ENCODE measurements at places on chromosomes 1 and 21.

- no peak for DNase-seq
These were observed 14.2 kb downstream of the THRAP3 start for GRCh38 chr1:36238433-36238832.

DNA sequence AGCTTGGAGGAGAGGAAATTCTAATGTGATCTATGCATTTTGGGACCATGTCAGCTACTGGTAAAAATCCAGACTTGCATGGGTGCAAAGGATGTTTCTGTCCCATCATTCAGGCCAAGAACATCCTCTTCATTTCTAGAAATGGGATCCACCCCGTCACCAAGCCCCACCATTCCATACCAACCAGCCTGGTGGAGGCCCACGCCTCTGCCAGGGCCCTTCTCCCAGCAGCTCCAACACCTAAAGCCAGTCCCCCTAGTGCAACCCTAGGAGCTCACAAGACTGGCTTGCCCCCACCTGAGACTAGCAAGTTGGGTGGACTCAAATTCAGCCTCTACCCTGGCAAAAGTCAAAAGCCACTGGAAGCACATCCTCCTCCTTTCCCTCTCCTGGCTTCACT, 1.9 kb downstream of the ARHGEF11 start:
- DNase-seq: no peak

GRCh38 chr1:219871427-219872057, 56.8 kb downstream of the SLC30A10 start:
- no peak for DNase-seq

DNA sequence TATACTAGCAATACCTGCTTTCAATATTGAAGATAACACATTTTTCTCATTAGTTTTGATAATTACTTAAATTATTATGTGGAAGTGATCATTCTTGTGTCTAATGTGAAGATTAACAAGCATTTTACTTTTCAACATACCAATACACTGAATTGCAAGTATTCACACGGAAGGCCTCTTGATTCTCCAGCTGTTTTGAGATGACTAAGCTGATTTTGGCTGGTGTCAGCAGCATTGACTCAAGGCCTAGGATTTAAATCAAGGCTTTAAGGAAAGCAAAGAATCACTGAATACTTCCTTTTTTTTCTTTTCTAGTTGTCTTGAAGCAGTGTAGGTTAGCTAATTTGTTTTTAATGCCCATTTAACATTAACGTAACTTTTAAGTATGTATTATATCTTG, 373.7 kb downstream of the SRGAP2C start:
- no peak for DNase-seq

- no peak for DNase-seq
These were observed 131.5 kb upstream of the LMO4 start for GRCh38 chr1:87197156-87197555.

DNA sequence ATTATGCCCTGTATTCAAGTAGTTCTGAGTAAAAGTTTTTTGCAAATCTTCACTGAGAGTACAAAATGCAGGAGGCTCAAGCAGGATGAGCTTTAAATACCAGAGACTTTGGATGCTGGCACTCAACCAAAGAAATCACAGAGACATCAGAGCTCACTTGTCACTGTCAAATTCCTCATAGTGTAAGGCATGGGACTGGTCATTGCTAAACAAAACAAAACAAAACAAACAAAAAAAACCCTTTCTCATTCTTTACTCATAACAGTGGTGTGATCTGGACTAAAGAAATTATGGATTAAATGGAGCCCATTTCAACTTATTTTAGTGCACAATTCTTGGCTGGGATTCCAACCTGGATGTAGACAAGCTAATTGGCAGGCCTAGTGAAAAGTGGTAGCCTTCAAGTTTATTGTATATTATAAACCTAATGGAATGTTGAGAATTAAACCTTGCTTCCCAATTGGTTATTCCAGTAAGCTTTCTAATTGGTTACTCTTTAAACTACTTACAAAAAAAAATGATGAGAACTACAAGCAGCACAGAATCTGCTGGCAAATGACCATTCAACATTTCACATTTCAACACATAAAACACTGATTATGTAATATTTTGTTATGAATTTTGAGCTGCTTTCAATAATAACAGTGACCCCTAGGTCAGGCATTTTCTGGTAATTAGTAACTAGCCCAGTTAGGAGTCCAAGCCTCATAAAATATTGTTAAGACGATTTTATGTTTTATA, 30.6 kb upstream of the NEK7 start:
- no peak for DNase-seq

- DNase-seq: no peak
These were observed 33.9 kb upstream of the BRINP3 start for GRCh38 chr1:190511554-190511953.

- no peak for DNase-seq
These were observed 1.4 kb upstream of the CACNA1S start for GRCh38 chr1:201113451-201114244.

GRCh38 chr1:176073524-176074157, 133.4 kb downstream of the COP1 start:
- peak; percentile 28 for DNase-seq

DNA sequence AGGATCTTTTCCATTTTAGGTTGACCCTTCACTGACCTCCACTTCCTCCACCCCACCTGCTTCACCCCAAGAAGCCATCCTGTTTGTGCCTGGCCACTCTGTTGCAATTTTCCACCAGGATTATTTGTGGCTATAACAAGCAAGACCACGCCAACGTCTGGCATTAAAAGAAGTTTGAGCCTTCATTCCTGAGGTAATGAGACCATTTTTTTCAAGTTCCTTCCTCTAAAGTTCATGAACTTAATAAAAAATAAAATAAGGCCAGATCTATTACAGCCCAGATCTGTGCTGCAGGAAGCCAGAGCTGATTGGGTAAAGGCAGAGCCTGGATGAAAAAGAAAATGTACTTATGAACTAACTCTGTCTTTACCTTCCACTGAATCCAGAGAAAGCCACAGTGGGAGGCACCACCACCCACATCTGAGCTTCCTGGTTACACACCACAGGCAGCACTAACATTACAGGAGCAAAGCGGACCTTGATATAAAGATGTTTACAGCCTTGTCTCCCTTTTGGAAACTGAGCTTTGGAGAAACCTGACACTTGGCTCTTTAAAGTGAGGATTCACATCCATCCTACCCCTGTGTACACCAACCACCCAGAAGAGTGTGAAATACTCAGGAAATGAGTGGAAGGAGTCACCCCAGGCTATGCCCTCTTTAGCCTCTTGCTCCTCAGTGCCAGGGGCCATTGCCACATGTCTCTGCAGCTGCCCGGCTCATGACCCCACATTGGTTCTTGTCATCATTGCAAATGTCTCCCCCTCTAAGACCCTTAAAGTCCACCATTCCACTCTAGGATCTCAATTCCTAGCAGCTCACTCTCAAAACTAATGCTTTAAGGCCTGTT, 293.6 kb downstream of the PLPP3 start:
- no peak for DNase-seq

- no peak for DNase-seq
These were observed 62.3 kb upstream of the RUNX1 start for GRCh38 chr21:35111321-35111930.

DNA sequence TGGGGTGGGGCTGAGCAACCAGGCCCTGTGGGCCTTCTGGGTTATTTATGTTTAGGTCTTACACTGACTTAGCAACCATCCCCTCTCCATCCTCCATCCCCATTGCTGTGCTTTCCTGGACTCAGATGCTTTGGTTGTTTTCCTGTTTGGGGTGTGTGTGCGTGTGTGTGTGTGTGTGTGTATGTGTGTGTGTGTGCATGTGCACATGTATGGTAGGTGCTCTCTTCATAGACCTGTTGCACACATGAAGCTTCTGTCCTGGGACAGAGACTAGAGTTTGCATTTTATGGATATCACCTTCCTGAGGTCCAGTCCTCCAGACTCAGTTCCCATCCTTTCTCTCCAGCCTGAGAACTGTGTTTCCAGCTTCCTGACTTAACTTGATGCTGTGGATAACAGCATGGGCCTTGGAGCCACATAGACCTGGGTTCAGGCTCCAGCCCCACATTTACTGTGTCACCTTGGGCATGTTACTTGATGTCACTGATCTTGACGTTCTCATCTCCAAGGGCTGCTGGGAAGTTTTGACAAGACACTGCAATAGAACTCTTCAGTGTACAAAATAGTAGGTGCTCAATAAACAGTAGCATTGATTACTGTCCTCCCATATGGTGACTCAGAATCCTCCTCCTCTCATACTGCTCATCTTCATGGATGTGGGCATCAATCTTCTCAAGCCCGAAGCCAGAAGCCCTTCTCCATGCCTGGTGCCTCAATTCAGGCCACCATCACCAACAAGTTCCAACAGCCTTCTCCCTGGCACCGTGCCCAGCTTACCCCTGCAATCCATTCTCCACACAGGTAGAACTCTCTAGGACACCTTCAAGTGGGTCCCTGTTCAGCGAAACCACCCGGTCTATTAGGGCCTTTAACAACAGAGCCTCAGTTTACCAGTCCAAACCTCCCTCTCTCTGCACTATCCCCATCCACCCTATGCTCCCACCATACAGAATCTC, 181.8 kb upstream of the EDN2 start:
- DNase-seq: no peak

DNA sequence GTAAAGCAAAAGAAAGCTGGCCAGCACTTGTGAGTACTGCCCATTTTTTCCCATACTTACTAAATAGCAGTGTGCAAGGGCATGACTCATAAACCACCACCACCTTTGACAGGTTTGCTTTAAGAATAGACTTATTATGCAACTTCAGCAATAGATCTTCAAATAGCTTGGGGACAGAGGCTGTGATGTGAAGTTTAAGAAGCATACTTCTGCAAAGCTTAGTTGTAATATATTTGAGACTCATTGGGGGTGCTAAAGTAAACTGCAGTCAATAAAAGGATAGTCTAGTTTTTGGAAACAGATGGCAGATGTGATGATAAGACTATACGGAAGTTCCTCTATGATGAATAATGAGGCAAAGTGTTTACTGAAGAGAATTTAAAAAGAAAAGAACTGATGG, 210.0 kb downstream of the PLA2G4A start:
- DNase-seq: no peak

- DNase-seq: no peak
These were observed 43.2 kb downstream of the UTP25 start for GRCh38 chr1:209871006-209871405.

DNA sequence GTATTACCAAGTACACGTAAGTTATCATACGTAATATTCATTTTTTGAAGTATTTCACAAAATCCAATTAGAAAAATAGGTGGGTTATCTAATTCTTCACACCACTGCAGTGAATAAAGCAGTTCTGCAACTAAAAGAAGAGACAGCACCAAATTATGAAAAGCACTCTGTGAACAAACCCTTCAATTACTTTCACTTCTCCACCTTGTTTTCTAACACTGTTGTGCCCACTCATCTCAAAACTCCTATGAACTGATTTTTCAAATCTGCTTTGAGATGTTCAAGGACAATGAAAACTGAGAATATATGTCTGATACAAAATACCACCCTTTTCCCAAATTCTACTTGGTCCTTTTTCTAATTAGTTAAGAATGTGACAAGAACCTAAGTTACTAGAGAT, 39.4 kb downstream of the LTN1 start:
- no peak for DNase-seq

DNA sequence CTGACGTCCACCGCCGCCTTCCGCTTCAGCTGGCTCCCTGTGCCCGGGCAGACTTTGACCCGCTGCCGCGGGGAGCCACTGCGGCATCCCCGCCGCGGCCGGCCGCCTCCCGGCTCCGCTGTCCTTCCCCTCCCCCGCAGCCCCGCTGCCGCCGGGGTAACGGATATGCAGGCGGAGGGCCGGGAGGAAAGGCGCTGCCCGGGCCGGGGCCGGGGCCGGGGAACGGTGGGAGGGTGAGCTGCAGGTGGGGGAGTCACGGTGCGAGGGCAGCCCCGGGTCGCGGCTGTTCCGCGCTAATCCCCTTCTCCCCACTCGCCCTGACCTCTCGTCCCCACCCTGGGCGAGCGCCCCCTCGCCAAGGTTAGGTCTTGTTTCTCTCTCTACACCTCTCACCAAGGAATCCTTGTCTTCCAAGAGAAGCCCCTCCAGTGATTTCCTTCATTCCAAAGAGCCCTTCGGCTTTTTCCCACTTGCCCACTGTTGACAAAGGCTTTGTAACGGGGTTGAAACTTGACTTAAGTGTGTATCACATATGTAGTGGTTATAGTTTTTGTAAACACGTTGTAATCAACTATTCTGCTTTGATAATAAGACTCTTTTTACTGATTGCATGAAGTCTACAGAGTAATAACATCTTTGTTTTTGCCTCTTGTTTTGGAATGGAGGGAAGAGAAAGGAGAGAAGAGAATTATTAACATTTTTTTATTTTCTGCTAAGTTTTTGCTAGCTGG, 669 bp downstream of the XPR1 start:
- DNase-seq: peak; percentile 45

DNA sequence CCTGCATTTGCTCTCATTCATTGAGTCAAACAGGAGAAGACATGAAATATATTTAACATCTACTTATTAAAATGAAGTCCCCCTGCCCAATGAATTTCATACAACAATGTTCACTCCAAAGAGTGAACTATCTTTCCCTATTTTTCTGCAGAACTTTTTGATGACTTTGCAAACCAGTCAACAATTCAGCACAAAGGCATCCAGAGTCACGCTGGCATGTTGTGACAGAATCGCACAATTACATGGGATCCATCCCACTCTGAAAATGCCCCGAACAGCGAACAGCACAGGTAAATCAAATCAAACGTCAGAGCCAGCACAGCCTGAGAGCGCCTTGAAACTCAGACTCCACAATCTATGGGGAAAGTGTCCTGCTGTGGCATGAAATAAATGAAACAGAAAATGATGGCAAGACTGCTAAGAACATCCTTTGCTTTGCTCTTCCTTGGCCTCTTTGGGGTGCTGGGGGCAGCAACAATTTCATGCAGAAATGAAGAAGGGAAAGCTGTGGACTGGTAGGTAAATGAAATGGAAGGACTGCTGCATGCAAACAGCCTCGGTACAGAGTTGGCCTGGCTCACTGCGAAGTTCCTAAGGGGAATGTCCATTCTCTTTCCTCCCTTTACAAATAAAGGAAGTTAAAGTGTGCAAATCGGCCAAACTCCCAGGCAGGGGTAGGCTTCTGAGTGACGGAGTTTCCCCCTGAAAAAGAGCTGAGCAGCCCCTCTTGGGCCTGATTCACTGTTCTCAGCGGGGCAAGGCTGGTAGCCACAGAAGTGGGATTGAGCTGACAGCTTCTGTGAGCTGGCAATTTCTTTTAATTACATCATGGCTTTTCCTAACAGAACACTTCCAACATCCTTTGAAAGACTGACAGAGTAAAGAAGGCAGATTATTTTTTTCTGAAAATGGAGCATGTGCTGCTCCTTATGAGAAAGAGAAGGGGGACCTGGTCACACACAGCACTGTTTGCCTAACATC, at the start of gene DNASE2B:
Gene DNASE2B, plus strand, starts transcription at position 310 of the 981 bp plus-strand sequence. Its CDS starts 81 bp downstream, at position 391.
- DNase-seq: no peak

- DNase-seq: no peak
These were observed 29.2 kb downstream of the NEGR1 start for GRCh38 chr1:72253132-72253531.

- DNase-seq: no peak
These were observed 16.0 kb downstream of the TRIM62 start for GRCh38 chr1:33165809-33166208.

DNA sequence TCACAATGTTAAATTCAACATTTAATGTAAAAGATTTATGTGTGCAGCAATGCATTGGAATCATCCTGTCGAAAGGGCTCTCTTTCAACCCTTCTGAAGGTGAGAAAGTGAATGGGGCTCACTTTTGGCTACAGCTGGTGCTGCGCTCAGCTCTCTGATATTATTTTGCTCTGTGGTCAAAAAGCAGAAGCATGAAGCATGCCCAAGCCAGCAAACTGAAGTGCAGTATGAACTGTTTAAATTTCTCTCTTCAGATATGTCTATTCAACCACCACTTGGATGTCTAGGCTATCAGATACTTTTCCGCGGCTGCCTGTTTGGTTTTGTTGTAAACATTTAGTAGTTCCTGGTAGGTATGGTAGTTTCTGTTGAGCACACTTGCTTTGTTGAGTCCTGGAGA, 216.9 kb upstream of the TMPRSS15 start:
- no peak for DNase-seq

- DNase-seq: no peak
These were observed 78.8 kb upstream of the KLHDC7A start for GRCh38 chr1:18401921-18402320.

Measured in effector CD4-positive, alpha-beta T cell (primary cell).